SK-N-SH treated with all-trans-retinoic acid at 6 μM for 48 hours (cell line): ENCODE measurements at places on chromosomes 7 and 10.

DNA sequence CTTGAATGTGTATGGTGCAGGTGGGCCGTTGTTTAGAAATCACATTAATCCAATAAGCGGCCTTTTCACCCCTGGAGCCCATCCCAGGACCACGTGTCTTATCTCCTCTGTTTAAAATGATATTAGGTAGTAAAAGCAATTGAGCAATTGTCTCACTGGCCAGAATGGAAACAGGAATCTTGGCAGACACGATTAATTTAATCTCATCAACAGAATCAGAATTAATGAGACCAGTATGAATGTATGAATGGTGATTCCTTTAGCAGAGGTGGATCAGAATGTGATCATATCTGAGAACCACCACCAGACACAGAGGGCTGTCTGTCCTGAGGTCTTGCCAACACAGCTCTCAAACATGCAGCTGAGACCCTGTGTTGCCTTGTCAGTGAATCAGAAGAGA, 1591.4 kb downstream of the REEP3 start:
- no peak for ATAC-seq

DNA sequence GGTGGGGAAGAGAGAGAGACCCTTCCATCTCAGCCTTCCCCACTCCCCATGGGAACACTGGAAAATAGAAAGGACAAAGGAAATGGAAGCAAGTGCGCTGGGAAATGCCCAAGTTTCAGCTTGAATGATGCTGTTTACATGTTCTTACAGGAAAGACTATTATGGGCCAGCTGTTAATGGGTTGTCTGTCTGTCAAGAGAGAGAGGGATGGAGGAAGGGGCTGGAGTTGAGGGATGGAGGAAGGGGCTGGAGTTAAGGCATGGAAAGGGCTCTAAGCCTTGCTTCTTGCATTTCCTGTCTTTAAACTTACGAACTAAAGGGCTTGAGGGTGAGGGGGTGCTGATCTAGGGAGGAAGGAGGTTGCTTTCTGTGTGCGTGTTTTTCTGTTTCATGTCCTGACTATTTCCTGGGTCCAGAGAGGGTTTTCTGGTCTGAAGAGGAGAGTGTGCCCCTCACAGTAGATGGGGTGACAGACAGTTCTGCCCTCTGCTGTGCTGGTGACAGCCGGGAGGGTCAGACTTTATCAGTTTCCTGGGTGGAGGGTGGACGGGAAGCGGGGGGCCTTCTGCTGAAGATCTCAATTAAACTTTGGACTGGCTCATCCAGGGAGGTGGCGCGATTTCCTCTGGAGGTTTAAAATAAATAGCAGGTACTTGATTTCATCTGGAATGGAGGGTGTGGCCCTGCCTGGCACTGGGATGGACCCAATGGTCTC, 30.5 kb downstream of the GRK5 start:
- peak; percentile 15; the same call in 2 of the 3 replicates for ATAC-seq

DNA sequence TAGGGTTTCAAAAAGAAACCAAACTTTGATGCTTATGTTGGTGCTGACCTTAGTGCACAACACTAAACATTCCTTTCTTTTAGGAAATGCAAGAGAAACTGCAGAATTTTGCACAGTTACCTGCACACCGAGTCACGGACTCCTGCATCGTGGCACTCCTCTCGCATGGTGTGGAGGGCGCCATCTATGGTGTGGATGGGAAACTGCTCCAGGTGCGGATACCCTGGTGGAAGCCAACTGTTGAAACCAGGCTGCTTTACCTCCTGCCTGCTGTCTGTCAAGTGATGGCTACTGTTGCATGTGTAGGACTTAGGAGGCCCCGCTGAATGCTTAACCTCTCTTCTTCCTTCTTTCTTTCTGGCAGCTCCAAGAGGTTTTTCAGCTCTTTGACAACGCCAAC, 11.7 kb downstream of the CASP2 start:
- peak; percentile 80 for ATAC-seq

GRCh38 chr10:43409385-43410109, 561 bp upstream of the HNRNPF start:
- peak; percentile 2 for ATAC-seq

DNA sequence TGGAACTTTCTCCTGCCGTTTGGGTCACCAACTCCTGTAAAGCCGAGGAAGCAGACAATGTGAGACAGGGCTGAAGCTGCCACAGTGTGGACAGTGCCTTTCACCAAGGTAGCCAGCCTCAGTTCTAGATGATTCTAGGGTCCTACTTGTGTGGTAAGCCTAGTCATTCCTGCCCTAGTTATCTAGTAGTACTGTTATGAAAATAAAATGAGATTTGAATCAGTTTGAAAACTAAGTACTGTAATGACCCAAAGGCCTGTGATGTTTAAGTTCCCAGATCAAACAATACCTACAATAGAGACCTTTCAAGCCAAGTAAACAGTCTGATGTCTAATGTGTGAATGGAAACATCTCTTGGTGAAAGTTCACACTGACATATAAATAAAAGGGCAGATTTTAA, 37.1 kb downstream of the POLL start:
- no peak for ATAC-seq

GRCh38 chr7:107232568-107233090, 63.8 kb downstream of the HBP1 start:
- ATAC-seq, result no peak

DNA sequence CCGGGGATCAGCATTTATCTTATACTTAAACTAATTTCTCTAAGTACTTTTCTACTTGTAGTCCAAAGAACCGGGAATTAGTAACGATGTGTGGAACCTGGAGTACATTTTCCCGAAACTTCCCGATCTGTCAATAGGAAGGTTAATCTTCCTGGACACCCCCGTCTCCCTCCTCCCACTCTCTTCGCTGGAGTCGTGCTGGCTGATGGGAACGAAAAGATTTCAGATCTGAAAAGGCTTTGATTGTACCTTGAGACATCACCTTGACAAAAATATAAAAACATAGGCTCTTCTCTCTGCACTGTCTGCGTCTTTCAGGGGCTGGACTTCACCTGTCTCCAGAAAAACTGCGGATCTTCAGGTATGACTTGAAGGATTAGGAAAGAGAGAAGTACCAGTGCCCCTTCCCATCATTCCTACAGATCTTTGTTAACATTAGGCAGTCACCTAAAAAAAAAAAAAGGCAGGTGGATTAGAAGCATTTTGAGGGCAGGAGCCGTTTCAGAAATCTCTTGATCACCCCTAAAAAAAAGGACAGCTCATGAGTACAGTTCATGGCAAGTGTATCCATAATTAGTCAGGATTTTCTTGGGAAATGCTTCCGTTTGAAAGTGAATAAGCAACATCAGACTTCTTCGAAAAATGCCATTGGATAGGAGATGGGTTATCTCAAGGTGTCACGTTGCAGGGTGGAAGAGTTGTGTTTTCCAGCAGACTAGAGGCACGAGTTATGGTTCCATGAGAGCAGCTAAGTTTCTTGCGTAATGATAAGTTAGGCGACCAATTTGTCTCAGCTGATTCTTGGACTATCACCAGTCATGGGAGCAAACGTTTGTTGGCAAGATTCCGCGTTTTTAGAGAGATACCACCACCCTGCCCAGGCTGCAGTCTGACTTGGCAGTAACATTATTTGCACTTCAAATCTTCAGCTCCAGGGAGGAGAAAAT, 7.8 kb upstream of the BAMBI start:
- ATAC-seq, result no peak

DNA sequence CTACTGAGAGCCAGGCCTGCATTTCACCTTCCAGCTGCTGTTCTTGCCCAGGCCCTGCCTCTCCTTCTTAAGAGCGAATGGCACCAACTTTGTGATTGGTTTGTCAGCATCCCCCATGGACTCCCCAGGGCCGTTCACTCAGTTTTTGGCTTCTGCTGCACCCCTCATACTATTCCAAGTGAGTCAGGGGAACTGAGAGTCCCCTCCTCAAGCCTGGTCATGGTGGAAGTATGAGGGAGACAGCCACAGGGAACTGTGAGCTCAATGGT, 62.4 kb upstream of the ANTXRL start:
- ATAC-seq, result no peak
